ENCODE measurements at places on chromosomes 4 and X.

GRCh38 chr4:139014371-139015268 is 961 bp upstream of the NOCT start:
- DNase-seq, result no peak

GRCh38 chr4:145878501-145879435 is 59.9 kb downstream of the ZNF827 start:
- DNase-seq, result no peak

DNA sequence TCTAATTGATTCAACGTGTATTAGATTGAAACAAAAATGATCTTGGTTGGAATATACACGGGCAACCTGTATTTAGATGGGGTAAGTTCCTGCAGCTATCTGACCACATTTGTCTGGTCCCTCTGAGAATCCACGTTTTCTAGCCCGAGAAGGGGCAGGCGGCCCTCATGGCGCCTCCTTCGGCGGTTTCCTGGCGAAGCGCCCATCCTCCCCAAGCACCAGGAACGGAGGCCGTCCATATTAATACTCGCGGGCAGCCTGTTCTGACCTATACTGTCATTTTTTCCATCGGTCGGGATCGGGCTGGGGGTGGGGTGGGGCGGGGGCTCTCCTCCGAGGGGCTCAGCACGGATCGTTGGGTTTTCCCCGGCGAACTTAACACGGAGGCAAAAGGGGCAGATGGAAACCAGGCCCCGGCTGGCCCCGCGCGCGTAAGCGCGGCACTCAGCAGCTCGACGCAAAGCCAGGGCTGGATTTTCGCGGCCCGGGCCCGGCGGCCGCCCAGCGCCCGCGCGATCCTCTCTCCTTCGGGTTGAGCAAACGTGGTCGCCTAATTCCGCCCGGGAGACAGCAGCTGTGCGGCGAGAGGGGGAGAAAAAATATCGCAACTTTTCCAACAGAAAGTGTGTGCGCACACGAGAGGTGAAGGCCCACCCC is 77.2 kb upstream of the BCOR start:
- no peak for DNase-seq

DNA sequence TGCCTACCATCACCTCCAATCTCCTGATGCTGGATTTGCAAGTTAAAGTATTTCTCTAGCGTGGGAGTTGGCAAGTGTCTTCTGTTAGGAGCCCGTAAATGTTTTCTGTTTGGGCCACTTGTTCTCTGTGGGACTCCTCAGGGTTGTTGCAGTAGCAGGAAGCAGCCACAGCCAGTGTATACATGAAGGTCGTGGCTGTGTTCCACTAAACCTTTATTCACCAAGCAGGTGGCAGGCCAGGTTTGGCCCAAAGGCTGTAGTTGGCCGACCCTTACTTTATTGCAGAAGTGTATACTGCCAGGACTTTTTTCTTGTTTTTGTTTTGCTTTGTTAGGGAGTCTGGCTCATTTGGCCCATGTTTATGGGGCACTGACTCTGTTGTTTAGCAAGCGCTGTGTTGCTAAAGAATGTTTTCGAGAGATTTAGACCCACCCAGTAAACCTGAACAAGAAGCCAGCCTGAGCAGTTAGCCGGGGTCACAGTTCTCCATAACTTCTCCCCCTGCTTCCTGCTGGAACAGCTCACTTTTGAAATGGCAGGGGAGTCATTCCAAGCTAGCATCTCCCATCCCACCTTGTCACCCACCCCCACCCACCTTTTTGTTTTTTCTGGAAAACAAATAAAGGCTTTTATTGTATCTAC is 58.8 kb downstream of the SHROOM2 start:
- DNase-seq, result no peak

Data from neuronal stem cell (in vitro differentiated cells).